ENCODE measurements at places on chromosomes 5 and 9.

DNA sequence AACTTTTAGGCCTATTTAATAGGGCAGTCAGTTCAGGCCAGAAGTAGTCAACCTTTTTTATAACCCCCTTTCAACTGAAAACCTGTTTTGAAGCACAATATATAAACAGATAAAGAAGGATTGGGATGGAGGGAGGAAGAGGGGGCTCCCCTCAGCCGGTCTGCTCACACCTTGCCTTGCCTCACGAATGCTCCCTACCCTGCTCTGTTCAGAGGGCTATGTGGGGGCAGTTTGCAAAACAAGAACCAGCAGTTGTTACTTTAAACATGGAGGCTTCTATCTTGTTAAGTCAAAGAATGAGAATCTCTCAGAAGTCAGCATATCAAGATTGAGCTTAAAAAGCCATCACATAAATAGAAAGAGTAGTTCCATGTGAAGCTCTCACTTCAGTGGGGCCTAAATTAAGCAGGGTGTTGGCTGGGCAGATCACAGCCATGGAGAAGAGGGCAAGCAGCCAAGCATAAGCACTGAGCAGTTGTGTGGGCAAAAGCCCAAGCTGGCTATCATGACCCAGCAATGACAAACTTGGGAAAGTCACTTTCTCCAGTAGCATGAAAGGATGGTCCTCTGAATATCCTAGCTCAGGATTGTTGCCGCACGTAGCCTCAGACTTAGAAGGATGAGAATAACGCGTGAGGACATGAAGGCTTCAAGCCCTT is 70.6 kb downstream of the ALDH1A1 start:
- DNase-seq = no peak

DNA sequence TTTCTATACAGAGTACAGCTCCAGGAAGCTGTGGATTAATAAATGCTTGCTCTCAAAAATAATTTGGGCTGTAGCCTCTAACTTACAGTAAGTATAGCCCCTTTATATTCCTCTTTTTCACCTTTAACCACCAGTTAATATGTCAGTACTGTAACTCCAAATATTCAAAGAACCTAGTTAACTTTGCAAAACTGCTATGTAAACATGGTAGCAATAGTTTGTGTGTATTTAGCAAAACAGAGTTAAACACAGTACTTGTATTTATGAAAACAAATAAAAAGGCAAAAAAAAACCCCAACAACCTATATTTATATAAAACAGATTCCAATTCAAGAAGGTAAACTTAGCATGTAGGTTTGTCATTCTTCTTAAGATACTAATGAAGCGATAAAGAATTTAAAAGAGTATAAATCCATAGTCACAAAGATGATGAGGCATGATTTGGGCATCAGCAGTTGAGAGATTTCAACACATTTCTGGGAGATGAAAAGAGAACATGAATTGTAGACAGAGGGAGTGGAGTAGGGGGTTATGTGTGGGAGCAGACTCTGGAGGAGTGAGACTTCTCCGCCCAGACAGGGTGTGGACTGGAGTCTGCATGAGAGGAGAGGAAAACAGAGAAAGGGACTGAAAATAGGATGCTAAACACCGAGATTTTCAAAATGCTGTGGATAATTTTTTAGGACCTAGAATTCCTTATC is 47.0 kb upstream of the F2RL1 start:
- DNase-seq = no peak

GRCh38 chr5:82205005-82205404 is 73.1 kb downstream of the RPS23 start:
- DNase-seq = no peak

GRCh38 chr5:93791518-93791972 is 50.1 kb upstream of the POU5F2 start:
- DNase-seq = no peak

- DNase-seq = peak; percentile 15
Measured at GRCh38 chr5:53481887-53482716, 1.7 kb downstream of the FST start.

GRCh38 chr9:127059030-127059429 is 63.4 kb downstream of the ANGPTL2 start:
- DNase-seq = no peak

DNA sequence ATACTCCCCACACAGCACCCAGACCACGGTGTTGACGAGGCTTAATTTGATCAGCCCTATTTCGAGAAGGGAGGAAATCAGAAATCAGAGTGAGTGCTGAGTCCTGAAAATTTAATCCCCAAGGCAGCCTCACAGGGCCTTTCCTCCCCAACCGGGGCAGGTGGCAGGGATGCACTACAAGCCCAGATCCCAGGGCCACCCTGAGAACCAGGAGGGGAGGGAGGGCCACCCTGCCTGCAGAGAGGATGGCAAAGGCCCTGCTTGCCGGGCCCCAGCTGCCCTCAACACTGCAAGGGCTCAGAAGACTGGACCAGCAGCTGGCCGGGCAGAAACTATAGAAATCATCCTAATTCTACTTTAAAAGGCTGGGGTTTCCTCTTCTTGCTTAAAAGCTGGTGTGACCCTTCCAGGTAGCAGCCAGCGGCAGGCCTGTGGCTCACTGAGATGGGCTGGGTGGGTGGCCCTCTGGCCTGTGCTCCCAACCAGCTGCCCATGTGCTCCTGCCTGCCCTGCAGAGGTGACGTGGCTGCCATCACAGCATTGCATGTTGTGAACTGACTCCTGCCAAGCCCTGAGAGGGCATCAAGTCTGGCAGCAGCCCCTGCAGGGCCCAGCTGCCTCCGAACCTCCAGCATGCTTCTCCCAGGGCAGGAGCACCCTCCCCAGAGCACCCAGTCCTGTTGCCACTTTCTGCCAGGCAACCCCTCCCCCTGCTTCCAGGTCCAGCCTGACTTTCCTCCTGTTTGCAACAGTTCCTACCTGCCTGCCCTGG is 122.8 kb downstream of the ADAMTS2 start:
- no peak for DNase-seq

- no peak for DNase-seq
Measured at GRCh38 chr5:89816038-89816437, 593.5 kb downstream of the CETN3 start.

GRCh38 chr5:168168978-168169698 is 122.3 kb upstream of the WWC1 start:
- DNase-seq = no peak

DNA sequence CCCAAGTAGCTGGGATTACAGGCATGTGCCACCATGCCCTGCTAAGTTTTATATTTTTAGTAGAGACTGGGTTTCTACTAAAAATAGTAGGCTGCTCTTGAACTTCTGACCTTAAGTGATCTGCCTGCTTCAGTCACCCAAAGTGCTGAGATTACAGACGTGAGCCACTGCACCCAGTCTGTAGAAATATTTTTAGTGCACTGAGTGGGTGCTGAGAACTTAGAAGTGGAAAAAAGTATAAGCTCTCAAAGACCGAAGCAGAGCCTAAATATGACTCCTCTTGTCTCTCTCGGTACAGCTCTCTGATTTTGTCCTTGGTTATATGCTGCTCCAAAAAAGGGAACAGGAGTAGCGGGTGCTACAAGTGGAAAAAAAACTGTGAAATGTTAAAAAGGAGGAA is 353.8 kb upstream of the IZUMO3 start:
- no peak for DNase-seq

DNA sequence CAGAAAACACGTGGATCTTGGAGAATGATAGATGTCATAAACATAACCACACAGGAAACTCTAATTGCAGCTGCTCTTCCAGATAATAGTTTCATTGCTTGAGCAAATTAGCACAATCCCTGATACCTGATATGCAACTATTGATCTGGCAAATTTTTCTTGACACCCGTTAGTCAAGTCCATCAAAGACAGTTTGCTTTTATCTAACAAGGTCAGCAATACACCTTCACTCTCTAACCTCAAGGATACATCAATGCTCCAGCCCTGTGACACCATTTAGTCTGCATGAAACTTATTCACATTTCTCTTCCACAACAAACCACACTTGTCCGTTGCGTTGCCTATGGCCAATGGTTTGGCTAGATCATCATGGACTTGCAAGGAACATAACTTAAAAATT is 16.6 kb downstream of the UGT3A1 start:
- DNase-seq = no peak

DNA sequence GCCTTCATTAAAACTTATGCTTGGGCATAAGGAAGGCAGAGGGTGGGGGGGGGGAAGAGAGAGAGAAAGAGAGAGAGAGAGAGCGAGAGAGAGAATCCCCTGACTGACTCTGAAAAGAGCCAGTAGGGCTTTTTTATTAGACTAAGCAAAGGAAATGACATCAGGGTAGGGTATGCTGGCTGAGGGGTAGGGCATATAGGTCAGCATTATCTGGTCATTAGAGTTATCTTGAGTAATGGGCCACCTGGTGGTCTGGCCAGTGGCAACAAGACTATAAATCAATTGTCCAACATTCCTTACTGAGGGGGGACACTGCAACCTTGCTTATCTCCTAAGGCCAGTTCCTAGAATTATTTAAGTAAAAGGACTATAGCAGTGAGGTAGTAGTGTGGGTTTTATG is 67.2 kb downstream of the TSSK1B start:
- no peak for DNase-seq

GRCh38 chr9:13956107-13956506 is 357.8 kb downstream of the NFIB start:
- DNase-seq = no peak

GRCh38 chr9:83538172-83538889 is at the start of gene FRMD3:
TSS of gene FRMD3 (minus strand) at chr9:83538401. CDS start at chr9:83538231, 170 bp downstream.
- DNase-seq = no peak

DNA sequence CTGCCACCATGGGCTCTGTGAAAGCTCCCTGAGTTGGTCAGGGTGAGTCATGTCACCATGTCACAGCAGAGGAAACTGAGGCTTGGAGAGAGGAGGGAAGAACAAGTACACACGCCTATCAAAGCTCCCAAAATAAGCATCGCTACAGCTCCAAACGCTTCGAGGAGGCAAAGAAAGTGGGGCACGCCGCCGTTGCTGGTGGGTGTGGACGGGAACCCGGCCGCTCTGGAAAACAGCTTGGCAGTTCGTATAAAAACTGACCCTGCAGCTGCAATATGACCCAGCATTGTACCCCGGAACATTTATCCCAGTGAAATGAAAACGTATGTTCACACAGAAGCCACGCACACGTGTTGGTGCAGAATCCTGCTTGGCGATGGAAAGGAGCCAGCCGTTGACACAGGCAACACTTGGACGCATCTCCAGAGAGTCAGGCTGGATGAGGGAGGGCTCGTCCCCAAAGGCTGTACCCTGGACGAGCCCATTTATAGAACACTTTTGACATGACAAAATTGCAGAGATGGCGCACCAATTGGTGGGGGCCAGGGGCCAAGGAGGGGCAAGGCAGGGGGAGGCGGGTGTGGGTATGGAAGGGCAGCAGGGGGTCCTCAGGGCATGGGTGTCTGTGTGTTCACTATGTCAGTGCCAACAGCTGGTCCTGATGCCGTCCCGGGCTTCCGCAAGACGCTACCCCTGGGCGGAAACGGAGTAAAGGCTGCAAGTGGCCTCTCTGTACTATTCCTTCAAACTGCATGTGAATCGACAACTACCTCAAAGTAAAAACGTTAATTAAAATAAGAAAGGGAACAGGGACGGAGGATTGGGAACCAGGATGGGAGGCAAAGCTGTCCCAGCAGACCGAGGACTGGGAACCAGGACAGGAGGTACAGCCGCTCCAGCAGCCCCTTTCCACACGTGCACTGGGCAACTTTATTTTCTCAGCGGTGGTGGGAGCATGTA is 173.0 kb downstream of the OLFM1 start:
- no peak for DNase-seq

DNA sequence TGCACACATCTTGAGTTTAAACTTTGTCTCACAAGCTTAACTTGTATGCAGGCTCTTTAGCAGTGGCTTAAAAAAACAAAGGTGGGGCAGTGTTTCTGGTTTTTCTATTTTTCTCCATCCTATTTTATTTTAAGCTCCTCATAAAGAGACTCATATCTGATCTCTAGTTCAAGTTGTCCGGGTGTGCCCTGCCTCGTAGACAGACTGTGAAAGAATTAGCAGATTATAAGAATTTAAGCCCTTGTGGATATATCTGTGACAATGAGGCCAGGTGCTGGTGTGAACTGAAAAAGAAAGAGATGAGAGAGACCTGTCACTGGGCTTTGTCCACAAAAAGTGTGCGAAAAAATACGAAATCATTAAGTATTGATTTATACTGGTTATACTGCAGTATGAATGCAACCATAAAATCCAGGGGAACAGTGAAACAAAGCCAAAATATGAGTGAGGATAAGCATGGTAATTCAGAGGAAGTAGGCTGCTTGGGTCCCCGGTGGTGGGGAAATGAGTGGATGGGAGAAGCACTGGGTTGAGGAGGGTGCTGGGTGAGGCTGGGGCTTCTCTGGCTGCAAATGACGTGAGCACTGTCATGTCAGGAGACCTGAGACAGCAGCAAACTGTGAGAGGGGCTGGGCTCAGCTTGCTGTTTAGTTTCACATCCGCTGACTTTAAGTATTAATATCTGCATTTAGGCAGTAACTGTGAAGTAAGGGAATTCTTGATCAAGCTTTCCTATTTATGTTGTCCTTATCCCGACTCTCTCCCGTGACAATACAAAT is 179.7 kb upstream of the ANKRD55 start:
- no peak for DNase-seq

DNA sequence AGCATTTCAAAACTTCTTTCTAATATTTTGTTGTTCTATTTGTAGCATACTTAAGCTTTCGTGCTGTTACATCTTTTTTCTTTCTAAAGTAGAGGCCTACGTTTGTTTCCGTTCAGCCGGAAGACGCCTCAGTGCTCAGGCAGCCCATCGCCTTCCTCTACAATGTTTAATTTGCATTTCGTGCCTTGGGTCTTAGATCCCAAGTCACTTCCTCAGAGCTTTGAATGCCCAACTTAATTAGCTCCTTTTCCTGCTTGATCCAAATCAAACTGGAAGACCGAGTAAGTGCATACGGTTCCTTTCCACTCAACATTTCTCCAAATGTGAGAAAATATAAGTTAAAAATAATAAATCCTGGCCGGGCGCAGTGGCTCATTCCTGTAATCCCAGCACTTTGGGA is 43.2 kb downstream of the MRPL36 start:
- DNase-seq = no peak

DNA sequence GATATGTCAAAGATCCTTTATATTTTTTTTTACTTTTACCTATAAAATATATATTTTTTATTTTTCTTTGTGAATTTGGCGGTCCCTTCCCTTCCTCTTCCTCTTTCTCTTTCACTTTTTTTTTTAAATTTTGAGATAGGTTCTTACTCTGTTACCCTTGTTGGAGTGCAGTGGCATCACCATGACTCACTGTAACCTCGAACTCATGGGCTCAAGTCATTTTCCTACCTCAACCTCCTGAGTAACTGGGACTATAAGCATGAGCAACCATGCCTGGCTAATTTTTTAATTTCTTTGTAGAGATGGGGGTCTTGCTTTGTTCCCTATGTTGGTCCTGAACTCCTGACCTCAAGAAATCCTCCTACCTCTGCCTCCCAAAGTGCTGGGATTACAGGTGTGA is 258.0 kb upstream of the CLINT1 start:
- no peak for DNase-seq

DNA sequence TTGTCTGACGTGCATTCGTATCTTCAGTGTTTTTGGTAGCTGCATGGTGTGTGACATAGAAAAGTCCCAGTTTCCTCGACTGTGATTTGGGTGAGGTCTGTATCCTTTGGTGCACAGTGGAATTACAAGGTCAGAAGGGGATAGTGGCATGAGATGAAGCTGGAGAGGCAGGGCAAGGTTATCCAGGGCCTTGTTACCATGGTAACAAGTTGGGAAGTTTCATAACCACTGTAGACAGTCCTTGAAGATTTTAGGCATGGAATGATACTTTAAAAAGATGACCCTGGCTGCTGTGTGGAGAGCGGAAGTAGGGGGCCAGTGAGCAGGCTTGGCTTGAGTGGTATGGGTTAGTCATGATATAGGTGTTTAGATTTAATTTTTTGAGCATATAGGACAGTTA is 11.9 kb downstream of the EHMT1 start:
- DNase-seq = no peak

- peak; percentile 61 for DNase-seq
Measured at GRCh38 chr5:149381986-149382338, 2.9 kb upstream of the IL17B start.

- no peak for DNase-seq
Measured at GRCh38 chr5:10849278-10849677, 88.2 kb upstream of the DAP start.
